Activated naive CD4-positive, alpha-beta T cell treated with anti-CD3 and anti-CD28 coated beads, Interleukin-2, amount 50 U/mL, for 16 hours (primary cell): ENCODE measurements at places on chromosomes 4 and X.

DNA sequence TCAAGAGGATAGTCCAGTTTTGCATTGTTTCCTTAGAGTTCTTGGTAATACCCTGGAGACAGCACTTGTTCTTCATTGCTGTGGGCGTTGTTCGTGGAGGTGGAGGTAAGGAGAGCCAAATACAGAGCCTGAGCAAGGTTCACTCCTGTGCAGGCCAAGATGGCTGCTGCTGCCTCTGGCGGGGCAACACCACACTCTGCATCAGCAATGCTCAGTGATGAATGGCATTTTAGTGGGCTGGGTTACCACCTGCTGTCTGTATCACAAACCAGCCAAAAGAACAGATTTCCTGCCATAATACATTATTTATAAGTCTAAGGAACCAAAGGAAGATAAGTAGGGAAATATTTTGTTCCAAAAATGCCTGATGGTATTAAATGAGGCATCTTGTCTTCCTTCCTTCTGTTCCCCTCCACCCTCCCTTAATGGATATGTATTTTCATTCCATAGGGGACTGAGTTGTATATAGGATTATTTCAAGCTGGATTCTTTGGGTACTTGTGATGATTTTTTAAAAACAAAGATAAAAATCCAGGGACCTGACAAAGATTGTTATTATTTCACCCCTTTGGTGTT lies 61.6 kb upstream of the LIMCH1 start:
- no peak for DNase-seq

GRCh38 chr4:19711871-19712270 lies 539.8 kb upstream of the SLIT2 start:
- no peak for DNase-seq

DNA sequence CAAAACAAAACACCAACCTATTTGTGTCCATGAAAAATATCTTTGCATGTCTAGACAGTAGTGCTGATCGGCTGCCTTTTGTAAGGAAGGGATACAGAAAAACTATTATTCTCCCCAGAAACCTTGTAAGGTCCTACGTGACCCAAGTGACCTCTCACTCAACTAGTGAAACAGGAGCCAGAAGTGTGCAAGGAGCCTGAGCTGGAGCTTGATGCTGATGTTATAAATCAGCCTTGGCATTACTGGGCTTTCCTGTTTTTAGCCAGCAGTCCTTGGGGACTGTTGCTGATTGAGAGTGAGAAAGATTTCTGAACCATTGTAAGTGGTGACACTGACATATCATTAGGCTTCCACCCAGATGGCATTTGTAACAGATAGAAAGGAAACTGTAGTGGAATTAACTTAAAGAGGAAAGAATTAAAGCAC lies 100.8 kb upstream of the LIMCH1 start:
- no peak for DNase-seq

GRCh38 chr4:75658876-75659275 lies 14.3 kb downstream of the G3BP2 start:
- no peak for DNase-seq

DNA sequence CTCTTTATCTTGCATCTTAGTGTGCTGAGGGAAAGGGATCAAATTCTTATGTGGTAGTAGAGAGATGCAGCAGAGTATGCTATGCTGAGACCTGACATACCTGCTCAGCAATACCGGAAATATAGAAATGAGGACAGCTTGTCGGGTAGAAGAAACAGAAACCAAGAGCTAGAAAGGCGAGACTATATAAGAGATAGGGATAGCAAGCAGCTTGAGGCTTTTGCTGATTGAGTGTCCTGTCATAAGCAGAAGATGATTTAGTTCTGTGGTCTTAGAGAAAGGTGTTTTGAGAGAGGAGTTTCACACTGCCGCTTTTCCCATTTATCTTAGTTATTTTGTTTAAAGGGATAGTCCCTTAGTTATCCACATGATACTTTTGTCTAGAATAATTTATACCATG lies 31.7 kb downstream of the USP9X start:
- DNase-seq = no peak
